Eye (tissue), 1 donor: ENCODE measurements at places on chromosomes 16 and 17.

DNA sequence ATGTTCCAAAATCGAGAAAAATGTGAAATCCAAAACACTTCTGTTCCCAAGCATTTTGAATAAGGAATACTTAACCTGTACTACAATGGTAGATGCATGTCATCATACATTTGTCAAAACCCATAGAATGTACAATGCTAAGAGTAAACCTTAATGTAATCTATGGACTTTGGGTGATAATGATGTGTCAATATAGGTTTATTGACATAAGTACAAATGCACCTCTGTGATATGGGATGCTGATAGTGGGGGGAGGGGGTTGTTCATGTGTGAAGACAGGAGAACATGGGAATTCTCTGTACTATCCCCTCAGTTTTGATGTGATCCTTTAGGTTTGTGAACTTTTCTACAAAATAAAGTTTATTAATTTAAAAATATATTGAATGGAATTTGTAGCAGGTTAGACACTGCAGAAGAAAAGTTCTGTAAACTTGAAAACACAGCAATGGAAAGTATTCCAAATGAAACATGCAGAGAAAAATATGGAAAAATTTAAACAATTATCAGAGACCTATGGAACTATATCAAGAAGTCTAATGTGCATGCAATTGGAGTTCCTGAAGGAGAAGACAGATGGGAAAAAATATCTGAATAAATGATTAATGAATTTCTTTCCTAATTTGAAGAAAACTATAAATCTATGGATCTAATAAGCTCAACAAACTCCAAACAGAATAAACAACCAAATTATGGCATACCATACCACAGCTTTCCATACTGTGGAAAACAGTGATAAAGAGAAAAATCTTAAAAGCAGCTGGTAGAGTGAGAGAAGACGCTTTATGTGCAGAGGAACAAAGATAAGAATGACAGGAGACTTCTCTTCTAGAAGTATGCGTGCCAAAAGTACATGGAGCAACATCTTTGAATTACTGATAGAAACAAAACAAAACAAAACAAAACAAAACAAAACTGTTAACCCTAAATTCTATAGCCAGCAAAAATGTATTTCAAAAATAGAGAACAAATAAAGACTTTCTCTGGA lies 34.7 kb upstream of the MSI2 start:
- DNase-seq, result no peak

GRCh38 chr17:3846437-3847164 lies 555 bp upstream of the NCBP3 start:
- no peak for DNase-seq

- DNase-seq, result peak; percentile 33
These were observed 381.8 kb downstream of the SOX9 start for GRCh38 chr17:72502371-72503341.

DNA sequence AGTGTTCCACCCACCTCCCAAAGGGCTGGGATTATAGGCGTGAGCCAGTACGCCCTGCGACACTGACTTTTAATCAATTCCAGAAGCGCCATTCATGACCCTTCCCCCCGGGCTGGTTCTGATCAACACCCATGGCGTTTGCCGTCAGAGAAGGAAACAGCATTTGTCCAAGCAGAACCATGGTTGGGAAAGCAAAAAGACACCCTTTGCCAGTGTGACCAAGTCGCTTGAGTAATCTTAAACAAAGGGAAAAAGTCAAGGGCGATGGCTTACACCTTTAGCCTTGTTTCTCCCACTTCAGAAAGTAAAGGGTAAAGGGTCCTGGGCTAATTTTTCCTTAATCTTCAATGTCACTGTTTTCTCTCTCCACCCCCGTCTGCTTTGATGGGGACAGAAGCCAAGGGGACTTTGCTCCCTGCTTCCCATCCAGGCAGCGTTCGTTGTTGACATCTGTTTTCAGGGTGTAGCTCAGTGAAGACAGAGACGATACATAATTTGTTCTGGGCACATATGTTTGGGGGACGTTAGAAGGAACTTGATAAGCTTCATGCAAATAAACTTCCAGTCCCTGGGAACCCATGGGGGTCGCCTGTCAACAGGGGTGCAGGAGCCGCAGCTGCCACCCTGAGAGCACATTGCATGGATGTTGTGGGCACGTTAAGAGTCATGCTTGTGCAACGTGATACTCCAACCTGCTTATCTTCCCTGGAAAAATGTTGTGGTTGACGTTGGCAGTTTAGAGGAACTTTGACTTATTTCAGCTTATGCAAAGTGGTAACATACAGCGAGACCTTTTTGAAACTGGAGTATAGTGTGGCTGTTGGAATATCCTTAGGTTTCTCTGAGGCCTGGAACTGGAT lies 50.6 kb upstream of the TANGO6 start:
- DNase-seq, result no peak

DNA sequence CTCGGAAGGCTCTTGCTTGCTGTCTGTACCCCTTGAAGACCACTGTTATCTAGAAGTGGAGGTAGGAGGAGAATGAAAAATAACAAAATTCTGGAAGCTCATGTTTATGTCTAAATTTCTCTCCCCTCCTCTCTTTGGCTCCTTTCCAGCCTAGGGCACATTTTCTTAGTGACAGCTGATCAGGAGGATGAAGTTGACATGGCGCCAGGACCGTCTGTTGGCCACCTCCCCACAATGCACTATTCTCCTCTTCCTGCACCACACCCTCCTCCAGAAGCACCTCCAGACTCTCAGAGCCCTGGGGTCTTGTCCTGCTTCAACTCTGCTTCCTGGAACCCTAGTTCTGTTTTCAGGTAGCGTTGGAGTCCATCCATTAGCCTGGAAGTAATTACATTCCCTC lies 25.5 kb upstream of the SSTR2 start:
- no peak for DNase-seq

DNA sequence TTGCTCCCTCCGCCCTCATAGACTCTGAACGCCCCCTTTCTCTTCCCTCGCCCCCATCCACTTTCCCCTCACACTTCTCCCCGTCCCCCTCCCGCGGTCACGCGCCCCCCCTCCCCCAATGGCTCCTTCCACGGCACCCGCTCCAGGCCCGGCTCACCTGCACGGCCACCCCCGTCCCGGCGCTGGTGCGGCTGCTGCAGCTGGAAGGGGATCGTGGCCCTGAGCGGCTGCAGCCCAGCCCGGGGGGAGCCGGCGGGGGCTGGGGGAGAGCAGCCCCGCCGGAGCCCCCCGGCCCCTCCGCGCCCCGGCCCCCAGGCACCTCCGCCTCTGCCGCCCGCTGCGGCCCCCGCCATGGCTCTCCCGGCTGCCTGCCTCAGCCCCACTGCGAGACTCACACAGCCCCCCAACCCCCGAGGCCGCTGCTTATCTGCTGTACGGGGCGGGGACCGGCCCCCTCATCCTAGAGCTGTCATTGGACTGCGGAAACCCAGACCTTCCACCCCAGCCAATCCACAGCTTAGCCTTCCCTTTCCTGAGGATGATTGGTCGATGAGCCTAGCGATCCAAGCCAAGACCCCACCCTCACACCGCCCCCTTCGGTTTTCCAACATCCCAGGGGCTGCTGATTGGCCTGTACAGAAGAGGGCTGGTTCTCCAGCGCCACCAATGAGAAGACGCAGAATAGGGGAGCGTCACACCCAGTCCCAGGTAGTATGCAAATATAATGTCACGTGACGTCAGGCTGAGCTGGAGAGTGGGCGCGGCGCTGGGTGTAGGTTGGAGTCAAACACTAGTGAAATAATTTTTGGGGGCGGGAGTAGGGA lies at the start of gene FAM117A:
FAM117A (minus strand) TSS at position 397 of the 824 bp plus-strand sequence; CDS start at position 353, 44 bp downstream.
- peak; percentile 99 for DNase-seq

DNA sequence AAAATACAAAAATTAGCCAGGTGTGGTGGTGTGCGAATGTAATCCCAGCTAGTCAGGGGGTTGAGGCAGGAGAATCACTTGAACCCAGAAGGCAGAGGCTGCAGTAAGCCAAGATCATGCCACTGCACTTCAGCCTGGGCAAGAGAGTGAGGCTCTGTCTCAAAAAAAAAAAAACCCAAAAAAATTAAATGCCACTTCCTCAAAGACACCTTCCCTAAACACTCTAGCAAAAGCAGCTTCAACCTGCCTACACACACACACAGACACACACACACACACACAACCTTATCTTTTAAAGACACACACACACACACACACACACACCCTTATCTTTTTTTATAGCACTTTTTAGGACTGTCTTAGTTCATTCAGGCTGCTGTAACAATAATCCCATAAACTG lies 201.7 kb upstream of the PSMD7 start:
- no peak for DNase-seq

DNA sequence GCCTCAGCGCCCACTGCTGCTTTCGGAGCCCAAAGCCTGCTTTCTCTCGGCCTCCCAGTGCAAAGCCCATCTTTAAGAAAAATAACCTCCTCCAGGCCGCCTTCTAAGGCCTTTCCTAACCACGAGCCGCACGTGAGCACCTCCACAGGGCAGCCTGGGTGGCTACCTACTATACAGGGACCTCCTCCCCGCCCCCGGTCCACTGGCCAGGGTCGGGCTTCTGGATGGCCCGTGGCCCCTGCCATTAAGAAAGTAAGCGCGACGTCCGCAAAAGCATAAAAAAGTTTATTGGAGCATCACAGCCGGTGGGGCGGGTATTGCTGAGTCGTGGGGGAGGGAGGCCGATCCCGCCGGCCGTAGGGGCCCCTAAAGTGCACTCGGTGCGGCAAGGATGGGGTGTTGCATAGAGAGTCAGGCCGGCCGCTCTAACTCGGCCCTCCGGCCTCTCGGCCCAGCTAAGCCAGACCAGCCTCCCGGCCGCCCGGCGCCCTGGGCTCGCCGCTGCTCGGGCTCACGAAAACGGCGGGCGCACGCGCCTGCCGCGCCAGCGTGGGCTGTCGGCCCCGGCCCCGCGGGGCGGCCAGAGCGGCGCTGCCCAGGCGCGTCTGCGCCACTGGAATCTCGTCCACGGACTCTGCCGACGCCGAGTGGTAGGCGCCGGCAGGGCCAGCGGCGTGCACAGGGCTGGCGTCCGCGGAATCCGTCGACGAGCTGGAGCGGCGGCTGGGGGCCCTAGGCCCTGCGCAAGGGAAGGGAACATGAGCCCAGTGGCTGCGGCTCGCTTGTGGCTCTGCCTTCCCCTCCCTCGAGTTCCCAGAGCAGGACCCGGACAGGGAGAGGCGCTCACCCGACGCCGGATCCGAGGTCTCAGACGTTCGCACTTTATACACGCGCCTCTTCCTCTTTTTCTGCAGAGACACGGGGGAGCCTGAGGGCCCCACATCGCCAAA lies 1.1 kb upstream of the TPPP3 start:
- DNase-seq, result peak; percentile 69

DNA sequence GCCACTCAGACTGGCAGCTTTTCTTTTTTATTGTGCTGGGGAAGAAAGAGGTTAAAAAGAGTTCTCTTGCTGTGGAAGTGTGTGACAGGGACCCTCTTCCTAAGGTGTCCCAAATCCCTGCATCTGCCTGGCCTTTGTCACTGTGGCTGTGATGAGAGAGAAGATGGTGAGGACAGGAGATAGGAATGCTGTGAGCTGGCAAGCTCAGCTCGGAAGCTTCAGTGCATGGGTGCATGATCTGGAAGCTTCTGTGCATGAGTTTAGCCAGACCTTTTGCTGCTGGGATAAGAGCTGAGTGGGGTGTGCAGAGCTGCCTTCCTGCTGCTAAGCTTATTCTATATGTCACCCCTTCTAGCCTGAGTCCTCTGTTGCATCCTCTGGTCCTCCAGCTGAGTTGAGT lies 103.3 kb upstream of the CACNG3 start:
- DNase-seq, result no peak

GRCh38 chr16:3036726-3037315 lies at the start of gene BICDL2:
Gene BICDL2 (minus strand): TSS chr16:3036944. CDS start chr16:3035496, 1,448 bp downstream.
- DNase-seq, result no peak

DNA sequence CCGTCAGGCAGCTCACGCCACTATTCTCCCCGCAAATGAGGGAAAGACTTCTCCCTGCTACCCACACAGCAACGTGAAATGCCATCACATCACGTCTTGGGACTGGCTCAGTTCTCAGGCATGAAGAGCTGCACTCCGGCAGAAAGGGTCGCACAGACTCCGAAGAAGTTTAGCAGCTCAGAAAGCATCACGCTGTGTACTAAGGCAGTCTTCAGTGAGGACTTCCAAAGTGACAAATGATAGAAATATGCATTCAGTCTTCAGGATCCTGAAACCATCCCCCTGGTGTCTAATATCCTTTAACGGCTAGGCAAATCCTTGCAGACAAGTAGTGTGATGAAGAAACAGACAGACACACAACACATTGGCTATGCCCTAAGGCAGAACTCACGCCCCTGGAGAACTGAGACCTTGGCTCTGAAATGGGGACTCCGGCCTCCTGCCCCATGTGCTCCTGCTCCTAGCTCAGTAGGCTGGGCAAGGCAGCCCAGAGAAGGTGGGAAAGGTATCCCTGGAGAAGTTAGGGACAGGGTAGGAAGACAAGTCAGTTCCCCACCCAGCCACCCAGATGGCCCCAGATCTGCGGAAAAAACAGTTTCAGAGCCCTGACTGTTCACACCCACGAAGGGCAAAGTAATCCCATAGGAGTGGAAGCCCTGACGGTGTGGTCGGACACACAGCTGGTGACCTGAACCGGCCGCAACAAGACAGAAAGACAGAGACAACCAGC lies 1.6 kb downstream of the XYLT1 start:
- DNase-seq, result peak; percentile 56

DNA sequence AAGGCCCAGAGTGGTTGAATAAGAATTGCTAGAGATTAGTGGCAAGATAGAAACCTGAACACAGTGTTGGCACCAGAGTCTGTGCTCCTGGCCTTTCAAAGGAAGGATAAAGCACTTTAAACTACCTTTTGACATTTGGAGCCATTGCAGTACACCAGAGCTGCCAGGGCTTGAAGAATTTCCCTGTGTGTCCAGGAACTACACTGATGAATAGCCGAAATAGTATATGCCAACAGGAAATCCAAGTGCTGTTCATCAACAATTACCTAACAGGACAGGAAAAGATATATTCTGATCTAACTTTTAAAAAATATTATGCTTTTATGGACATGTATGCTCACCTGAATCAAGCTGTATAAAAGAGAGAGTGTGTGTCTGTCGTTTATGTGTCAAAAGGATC lies 5.1 kb downstream of the HEATR6 start:
- no peak for DNase-seq

DNA sequence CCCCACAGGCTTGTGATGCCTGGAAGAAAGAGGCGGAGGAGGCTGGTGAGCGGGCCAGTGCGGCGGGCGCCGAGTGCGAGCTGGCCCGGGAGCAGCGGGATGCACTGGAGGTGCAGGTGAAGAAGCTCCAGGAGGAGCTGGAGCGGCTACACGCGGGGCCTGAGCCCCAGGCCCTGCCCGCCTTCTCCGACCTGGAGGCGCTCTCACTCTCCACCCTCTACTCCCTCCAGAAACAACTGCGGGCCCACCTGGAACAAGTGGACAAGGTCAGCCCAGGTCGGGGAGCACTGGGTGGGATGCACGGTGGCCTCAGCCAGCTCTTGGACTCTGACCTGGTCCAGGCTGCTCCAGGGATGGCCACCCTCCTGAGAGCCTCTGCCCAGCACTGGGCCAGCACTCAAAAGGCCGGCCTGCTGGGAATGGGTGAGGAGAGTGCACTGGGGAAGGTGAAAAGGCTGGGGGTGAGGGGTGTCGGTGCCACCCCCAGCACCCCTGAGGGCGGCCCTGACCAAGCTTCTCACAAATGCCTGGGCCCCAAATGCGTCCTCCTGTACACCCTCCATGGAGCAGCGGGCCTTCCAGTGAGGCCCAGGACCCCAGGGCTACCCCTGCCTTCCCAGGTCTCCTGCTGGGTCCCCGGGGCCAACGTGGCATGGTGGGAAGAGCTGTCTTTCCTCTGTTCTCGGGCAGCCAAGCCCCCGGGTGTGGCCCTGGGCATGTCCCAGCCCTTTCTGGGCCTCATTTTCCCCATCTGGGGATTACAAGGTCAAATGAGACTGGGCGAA lies 20.8 kb downstream of the UNC13D start:
- DNase-seq, result no peak

GRCh38 chr16:2500918-2501750 lies 12.6 kb upstream of the ATP6V0C start:
- peak; percentile 97 for DNase-seq
